ENCODE measurements at places on chromosomes 11 and 22. TPM values are rescaled to one million over a fixed set of nuclear protein-coding genes. Genes with fewer than 3 reads are reported as not detected.

PLAAT2 gene
- not detected for total RNA-seq

LRRN4CL gene
- total RNA-seq, result 6.5 TPM

DCDC1 gene
- total RNA-seq, result 1.5 TPM

- DNase-seq, result no peak
- no peak overlapping the region for H3K27ac ChIP-seq
- H3K27me3 ChIP-seq, result no peaks in the 10 kb centered on the region
- no peaks in the 10 kb centered on the region for H3K4me1 ChIP-seq
These were observed 57.8 kb upstream of the PTPN5 start for GRCh38 chr11:18849406-18849805.

DNA sequence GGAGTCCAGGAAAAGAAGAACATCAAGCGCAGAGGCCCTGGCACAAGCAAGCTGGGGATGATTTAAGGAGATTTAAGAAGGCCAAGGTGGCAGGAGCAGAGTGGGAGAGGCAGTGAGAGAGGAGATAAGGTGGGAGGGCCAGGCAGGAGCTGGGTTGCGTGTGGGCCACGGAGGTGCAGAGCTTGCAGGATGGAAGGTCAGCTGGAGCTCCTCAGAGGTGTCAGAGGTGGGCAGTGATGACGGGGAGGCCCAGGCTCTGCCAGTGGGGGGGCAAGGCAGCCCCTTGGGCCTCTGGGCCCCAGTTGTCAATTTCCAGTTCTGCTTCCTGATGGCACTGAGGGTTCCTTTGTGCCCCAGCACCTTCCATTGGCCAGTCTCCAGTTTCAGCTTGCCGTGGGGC, 6.5 kb downstream of the FRMD8 start:
- H3K27ac ChIP-seq, result no peak overlapping the region
- no peak overlapping the region for H3K4me3 ChIP-seq
- H3K36me3 ChIP-seq, result peaks cover 48% of the 10 kb centered on the region

DNA sequence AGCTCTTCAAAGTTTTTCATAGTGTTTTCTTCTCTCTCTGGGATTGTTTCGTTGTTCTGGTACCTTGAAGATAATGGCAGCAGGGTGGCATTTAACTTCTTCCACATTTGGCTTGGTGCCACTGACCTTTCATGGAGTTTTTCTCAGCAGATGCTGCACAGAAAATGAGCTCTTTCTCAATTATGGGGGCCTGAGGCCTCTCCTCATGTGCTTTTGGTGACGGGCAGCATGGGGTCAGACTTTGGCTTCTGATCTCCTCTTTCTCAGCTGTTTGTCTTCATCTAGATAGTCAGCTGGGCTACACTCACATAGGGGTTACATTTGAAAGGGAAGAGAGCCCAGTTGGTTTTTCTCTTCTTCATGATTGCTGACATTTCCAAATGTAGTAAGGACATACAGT, 76.3 kb downstream of the FAT3 start:
- no peaks in the 10 kb centered on the region for H3K36me3 ChIP-seq
- no peaks in the 10 kb centered on the region for H3K4me1 ChIP-seq
- no peak overlapping the region for H3K27ac ChIP-seq
- H3K27me3 ChIP-seq, result no peaks in the 10 kb centered on the region
- H3K4me3 ChIP-seq, result no peak overlapping the region

DNA sequence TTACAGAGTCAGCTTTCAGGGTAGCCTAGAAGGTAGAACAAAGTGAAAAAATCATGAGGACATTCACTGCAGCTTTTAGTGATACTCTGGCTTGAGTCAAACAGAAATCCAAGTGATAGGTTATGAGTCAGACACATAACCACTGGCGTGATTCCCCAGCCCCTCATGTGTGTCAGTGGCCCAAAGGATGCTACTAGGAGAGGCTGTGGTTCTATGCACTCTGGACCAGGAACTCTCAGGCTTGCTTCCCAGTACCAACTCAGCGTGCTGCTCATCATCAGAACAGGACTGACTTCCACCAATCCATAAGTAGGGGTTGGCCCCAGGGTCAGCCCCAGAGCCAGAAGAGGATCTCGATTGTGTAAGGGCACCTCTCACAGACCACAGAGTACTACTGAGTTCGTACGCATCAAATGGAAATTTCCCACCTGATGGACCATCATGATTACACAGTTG, 116.8 kb downstream of the MED15 start:
- DNase-seq, result no peak
- H3K27me3 ChIP-seq, result no peaks in the 10 kb centered on the region
- no peak overlapping the region for H3K27ac ChIP-seq
- no peaks in the 10 kb centered on the region for H3K36me3 ChIP-seq
- H3K4me3 ChIP-seq, result no peak overlapping the region

DNA sequence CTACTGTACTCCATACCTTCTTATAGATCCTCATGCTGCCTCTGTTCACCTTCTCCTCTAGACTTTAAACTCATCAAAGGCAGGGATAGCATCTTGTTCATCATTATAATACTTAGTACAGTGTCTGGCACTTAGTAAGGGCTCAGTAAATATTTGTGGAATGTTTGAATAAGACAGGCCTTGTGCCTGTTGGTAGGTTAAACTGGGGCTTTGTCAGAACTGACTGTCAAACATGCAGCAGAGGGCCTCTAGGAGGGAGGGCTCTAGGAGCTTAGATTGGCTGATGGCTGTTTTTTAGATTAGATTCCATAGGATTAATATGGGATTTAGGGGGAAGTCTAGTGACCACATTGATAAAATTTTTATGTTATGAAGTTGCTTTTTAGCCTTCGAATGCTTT, 70.8 kb downstream of the RNF169 start:
- no peak overlapping the region for H3K27ac ChIP-seq
- peaks cover 26% of the 10 kb centered on the region for H3K4me1 ChIP-seq
- no peak overlapping the region for H3K4me3 ChIP-seq
- no peak for DNase-seq
- peaks cover 7% of the 10 kb centered on the region for H3K36me3 ChIP-seq

RTN4R gene
- total RNA-seq, result 1.8 TPM

- H3K4me1 ChIP-seq, result no peaks in the 10 kb centered on the region
- H3K4me3 ChIP-seq, result no peak overlapping the region
- H3K36me3 ChIP-seq, result no peaks in the 10 kb centered on the region
- no peak for DNase-seq
These were observed 51.6 kb downstream of the OPCML start for GRCh38 chr11:133480722-133481121.

GRCh38 chr11:120564573-120565311, 53.2 kb downstream of the GRIK4 start:
- peak overlapping the region; percentile 71 for H3K27ac ChIP-seq
- H3K36me3 ChIP-seq, result no peaks in the 10 kb centered on the region
- H3K27me3 ChIP-seq, result no peaks in the 10 kb centered on the region
- peak; percentile 82 for DNase-seq

OR5J2 gene
- total RNA-seq, result not detected

UBQLN3 gene
- not detected for total RNA-seq

DNA sequence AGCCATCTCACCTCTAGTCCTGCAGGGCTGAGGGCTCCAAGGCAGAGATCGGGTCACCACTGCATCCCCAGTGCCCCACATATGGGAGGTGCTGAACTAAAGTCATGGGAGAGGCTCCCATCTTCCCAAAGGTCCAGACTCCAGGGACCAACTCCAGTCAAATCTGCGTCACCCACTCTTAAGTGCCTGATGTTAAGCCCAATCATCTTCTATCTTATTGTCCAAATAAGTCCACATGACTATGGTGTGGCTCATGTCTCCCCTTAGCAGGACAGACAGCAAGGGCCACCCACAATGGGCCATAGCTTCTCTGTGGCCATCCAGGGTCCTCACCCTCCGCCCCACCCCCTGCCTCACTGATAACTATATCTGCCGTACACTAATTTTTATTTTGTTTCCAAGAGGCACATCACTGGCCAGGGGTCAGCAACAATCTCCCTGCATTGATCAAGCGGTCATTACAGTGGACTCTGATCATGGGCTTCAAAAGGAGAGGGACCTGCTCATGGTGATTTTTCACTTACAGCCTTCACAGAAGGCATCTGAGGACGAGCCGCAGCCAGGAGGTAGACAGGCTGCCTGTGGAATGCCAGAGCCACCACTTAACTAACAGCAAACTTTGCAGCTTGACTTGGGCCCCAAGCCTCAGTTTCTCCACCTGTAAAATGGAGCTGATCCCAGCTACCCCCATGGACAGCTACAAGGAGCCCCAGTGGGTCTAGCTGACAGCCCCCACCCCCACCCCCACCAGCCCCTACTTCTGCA, 23.3 kb downstream of the MYH9 start:
- no peak overlapping the region for H3K4me3 ChIP-seq
- DNase-seq, result no peak
- no peak overlapping the region for H3K27ac ChIP-seq
- no peaks in the 10 kb centered on the region for H3K27me3 ChIP-seq
- peaks cover 62% of the 10 kb centered on the region for H3K4me1 ChIP-seq

PICK1 gene
- total RNA-seq, result 39.5 TPM

CRYBA4 gene
- total RNA-seq, result not detected

HPS5 gene
- total RNA-seq, result 25.2 TPM

DNA sequence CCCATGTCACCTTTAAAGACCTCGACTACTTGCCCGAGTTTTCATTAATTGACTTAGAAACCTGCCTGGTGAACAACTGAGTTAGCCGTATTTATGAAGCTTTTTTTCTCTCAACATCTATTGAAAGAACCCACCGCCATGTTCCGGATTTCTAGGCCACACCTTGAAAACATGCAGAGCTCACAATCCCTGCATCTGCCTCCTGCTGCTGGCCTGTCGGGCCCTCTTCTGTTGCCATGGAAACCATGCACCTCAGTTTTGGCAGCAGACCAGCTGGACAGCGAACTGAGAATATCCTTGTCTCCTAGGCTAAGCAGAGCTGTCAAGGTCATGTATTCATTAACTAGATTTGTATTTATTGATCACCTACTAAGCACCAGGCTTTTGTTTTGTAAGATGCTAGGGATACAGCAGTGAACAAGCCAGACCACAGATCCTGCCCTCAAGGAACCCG, 4.3 kb upstream of the PATZ1 start:
- DNase-seq, result peak; percentile 88
- peaks cover 7% of the 10 kb centered on the region for H3K4me1 ChIP-seq
- H3K36me3 ChIP-seq, result no peaks in the 10 kb centered on the region
- H3K27me3 ChIP-seq, result no peaks in the 10 kb centered on the region
- no peak overlapping the region for H3K27ac ChIP-seq
- no peak overlapping the region for H3K4me3 ChIP-seq

GRCh38 chr22:20156611-20157429, 6.0 kb upstream of the CCDC188 start:
- DNase-seq, result peak; percentile 90
- no peak overlapping the region for H3K27ac ChIP-seq
- no peak overlapping the region for H3K4me3 ChIP-seq
- no peaks in the 10 kb centered on the region for H3K27me3 ChIP-seq

DNA sequence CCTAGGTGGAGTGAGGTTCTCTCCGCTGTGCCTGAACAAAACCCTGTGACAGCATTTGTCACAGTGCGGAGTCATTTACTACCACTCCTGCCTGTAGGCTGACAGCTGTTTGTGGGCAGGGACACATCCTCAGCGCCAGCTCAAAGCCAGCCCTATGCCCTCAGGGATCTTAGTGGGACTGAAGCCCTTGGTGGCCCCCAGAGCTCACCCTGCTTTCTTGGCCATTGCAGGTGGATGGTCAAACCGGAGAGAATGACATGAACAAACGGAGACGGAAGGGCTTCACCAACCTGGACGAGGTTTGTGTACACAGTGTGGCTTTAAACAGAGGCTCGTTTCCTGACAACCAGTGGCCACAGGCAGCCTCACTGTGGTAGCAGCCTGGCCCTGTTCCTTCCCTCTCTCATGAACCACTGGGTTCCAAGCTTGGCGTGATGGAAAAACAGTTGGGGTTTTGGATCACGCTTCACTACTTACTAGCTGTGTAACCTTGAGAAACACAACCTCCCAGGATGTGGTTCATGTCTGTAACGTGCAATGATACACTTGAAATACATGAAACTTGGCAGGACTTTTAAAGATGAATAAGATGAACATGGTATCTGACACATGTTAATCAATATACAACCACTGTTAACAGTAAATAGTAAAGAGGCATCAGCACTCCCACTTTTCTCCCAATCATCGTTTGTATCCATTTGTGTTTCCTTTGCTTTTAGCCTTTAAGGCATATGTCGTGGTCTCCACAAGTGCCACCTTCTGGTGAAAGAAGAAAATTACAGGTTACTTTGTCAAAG, 125.8 kb downstream of the MICAL2 start:
- DNase-seq, result no peak
- peaks cover 12% of the 10 kb centered on the region for H3K36me3 ChIP-seq
- H3K4me1 ChIP-seq, result no peaks in the 10 kb centered on the region
- H3K4me3 ChIP-seq, result no peak overlapping the region

SLC22A6 gene
- total RNA-seq, result not detected

DGCR6 gene
- total RNA-seq, result 2.2 TPM

ELMOD1 gene
- 8.5 TPM for total RNA-seq

OR52B6 gene
- not detected for total RNA-seq

MEI1 gene
- 0.65 TPM for total RNA-seq

All from adrenal gland (tissue), 19 donors.